Ureter (tissue), 1 donor: ENCODE measurements at places on chromosomes 11 and 22. TPM values are rescaled to one million over a fixed set of nuclear protein-coding genes. Genes with fewer than 3 reads are reported as not detected.

The OR10A2 gene
- not detected for total RNA-seq

DNA sequence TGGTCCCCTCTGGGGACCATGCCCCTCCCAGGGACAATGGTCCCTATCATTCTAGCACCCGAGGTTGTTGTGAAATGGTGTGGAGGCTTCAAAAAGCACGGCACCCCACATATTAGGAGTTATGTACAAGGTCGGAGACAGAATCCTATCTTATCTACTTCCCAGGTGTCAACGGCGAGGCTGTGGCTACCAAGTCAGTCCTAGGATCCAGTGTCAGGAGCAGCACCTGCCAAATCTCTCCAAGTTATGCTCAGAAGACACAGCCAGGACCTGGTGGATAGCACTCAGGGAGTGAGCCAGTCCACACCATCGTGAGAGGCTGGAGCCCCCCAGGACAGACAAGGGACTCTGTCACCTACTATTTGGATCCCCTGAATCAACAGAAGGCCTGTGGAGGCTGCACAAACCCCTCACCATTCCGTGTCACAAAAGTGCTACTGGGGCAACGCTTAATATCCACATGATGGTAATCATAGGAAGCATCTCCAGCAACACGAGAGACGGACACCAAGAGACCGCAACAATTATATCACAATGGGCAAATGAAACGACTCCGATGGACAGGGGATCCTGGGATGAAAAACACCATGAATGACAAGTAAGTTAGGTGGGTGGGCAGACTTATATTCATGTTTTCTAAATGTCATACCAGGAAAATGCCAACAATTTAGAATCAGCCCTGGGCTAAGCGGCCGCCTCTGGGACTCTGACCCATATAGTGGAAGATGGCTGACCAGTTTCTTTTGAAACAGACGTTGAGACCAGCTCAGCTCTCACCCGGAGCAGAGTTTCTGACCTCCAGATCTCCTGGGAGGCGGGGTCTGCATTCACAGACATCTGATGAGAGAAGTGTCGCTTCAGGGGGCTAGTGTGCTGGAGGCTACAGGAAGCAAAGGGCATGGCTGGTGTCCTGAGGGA, 108.4 kb downstream of the MED15 start:
- DNase-seq, result no peak

DNA sequence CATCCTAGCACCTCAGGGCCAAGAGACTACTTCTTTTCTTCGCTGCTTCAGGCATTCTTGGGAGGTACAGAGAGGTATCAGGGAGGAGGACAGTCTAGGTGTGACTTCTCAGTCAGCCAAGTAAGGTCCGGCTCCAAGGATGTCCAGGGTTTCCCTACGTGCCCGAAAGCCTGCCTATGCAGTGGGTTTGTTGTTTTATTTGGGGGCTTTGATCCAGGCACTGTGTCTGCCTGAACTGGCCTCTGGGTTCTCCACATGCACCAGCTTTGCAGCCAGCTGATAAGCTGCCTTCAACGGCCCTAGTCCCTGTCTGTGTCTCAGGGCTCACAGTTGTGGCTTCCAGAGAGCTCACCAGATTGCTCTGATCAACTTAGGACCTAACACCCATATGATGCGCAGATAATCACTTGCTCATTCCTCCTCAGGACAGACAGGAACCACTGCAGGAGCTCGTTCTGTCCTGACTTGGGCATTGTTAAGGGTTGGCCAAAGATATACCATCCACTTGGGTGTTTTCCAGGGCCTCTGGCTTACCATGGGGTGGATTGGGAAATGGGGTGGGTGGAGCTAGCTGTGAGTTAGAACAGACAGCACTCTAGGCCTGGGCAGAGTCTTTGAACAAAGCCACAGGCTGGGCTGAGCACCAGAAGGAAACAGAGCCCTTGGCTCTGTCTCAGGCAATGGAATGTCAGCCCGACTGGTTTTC, 45.5 kb upstream of the CRYBB3 start:
- DNase-seq, result peak; percentile 65

The LMO1 gene
- not detected for total RNA-seq

The OR4C6 gene
- total RNA-seq, result not detected

The MMP13 gene
- not detected for total RNA-seq

The LRRC74B gene
- total RNA-seq, result not detected

- peak; percentile 79 for DNase-seq
These were observed 6.0 kb upstream of the ARHGAP42 start for GRCh38 chr11:100681064-100681502.

The ROBO4 gene
- 16.8 TPM for total RNA-seq

GRCh38 chr11:132036746-132037466, 666.5 kb downstream of the NTM start:
- no peak for DNase-seq

DNA sequence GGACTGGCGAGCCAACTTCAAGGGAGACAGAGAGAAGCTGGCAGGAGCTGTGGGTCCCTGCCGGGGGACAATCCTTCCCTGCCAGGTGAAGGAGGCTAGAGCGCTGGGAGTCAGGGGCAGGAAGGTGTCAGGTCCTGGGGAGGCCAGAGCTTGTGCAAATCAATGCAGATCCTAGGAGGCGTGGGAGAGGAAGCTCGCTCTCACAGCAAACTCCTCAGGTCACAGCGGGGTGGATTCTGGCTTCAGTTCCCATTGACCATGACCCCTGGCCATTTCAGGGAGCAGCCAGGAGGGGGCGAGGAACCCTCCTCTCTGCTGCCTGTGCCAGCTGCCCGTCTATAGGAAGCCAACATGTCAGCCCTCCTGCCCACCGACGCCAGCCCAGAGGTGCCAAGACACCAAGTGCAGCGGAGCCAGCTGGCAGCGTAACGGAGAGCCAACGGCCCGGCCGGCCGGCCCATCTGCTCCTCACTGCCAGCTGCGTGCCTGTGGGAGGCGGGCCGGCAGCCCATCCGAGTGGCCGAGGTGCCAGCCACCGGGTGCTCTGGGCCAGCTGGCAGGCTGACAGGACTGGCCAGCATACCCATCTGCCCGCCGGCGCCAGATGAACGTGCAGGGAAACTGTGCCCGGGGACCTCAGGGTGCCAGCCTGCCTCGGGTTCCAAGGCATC, 374.8 kb downstream of the MIAT start:
- no peak for DNase-seq

- no peak for DNase-seq
These were observed 68.7 kb downstream of the PPFIBP2 start for GRCh38 chr11:7582338-7582985.

DNA sequence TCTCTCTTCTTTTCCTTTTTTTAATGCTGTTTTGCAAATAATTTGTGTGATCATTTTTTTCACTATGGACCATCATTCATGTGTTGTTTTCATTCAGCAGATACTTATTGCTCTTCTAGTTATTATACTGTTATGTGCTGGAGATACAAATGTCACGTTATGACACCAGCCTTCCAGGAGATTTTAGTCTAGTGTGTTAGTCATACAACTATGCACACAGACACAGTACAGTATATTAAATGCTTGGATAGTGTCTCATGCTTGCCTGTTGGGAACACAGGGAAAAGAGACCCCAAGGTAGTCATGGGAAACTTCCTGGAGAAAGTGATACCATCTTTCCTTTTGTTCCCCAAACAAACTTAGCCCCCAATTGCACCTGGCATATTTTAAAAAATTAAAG, 116.1 kb downstream of the UVRAG start:
- DNase-seq, result no peak

The C11orf87 gene
- total RNA-seq, result 5.9 TPM

DNA sequence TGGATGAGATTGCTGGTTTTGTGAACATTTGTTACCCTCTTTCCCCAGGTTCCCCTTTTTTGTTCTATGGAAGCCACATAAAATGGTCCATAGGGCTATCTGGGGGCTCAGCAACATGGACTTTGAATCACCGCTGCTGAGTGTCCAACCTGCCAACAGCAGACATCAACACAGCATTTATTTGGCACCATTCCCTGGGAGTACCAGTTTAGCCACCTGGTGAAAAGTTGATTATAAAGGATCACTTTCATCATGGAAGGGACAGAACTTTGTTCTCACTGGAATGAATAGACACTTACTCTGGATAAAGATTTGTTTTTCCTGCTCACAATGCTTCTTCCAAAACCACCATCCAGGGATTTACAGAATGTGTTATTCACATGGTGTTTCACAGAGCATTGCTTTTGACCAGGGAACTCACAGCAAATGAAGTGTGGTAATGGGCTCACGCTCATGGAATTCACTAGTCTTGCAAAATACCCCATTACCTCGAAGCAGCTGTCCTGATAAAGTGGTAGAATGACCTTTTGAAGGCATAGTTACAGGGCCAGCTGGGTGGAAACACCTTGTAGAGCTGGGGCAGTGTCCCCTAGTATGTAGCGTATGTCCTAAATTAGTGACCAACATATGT, 43.9 kb downstream of the ADM start:
- no peak for DNase-seq

GRCh38 chr11:27582621-27583020, 76.1 kb upstream of the LIN7C start:
- no peak for DNase-seq

The GGTLC2 gene
- total RNA-seq, result not detected

The C22orf31 gene
- total RNA-seq, result not detected

DNA sequence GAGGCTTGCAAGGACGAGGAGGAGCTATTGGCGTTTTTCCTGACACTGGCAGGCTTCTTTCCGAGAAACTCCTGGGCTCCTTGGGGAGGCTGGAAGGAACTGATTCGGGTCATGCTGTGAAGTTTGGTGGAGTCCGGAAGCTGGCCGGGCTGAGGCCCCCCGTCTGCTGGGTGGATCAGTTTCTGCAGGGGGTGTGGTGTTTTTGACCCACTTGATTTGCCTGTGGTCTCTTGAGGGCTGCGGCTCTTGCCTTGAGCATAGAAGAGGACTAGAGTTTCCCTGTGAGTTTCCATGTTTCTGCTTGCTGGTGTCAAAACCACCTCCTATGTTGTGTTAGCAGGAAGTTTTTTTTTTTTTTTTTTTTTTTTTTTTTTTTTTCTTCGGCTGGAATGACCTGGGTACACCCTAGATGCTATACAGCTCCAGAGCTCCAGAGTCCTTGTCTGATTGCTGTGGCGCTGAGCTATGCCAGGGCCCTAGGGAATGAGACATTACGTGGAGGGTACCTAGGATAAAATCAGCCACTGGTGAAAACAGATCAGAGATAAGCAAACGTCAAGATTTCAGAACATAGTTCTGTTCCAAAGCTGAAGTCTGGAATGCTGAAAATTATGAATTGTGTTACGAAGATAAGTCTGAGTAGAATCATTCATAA, 728 bp downstream of the TBC1D22A start:
- peak; percentile 68 for DNase-seq

DNA sequence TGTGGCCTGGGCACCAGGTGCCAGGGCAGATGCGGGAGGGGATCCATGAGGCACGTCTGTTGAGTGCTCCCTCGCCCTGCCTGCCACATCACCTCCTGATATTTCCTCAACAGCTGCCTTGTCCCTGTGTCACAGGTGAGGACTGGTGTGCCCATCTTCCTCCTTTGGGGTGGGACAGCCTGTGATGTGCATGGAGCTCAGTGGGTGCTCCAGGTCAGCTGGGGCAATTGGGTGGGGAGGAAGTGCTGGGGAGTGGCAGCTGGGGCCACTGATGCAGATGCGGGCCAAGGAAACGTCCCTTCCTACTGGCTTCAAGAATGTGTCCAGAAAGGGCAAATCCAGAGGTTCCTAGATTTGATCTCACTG, 83.6 kb downstream of the MORC2 start:
- no peak for DNase-seq

The ACTN3 gene
- total RNA-seq, result 0.16 TPM

The TRIM77 gene
- not detected for total RNA-seq
